Stimulated activated CD4-positive, alpha-beta T cell treated with anti-CD3 and anti-CD28 coated beads, Interleukin-1b, Interleukin-23, amount 100 ng/mL, for 48 hours (primary cell): ENCODE measurements at places on chromosomes 7 and 10.
A peak's percentile ranks its signal among the peaks of the same experiment; 100 is the strongest.

DNA sequence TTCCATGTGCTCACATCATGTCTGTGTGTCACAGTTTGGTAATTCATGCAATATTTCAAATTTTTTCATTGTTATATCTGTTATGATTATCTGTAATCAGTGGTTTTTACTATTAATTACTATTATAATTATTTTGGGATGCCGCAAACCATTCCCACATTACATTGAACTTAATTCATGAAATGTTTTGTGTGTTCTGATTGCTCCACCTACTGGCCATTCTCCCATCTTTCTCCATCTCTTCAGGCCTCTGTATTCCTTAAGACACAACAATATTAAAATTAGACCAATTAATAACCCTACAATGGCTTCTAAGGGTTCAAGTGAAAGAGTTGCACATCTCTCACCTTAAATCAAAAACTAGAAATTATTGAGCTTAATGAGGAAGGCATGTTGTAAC lies 398.5 kb downstream of the PCDH15 start:
- no peak for DNase-seq

GRCh38 chr10:95579292-95579691 lies 18.1 kb upstream of the SORBS1 start:
- no peak for DNase-seq

- no peak for DNase-seq
Measured at GRCh38 chr10:49212783-49213182, 24.6 kb upstream of the TMEM273 start.

DNA sequence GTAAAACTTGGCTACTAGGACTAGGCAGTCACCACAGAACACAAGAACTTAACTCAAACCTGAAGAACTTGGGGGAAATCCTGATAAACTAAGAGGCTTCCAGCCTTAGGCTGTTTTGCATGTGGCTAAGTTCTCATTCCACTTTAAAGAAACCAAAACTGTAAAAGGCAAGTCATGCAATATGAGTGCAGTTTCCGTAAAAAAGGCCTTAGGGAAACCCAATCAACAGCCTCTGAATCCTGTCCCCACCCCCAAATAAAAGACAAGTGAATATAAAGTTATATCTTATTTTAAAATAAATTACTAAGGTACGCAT lies 95.1 kb downstream of the USP6NL start:
- no peak for DNase-seq

- no peak for DNase-seq
Measured at GRCh38 chr10:116254422-116255155, 18.4 kb downstream of the GFRA1 start.

DNA sequence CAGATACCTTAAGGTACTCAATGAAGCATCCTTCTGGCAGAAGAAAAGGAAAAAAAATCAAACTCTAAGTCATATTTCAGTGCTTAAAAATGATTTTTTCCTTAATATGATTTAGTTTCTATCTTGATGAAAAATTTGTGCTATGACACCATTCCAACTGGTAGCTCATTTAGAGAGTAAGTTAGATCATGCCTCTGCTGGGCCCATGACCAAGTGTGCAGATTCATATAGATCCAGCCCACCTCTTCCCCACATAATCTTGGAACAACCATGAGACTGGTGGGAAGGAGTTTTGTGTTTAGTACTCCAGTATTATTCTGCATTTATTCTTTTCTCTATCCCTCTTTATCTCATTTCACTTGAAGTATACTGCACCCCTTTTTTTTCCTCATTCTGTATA lies 908.3 kb downstream of the KCNMA1 start:
- DNase-seq, result no peak

- no peak for DNase-seq
Measured at GRCh38 chr10:59577984-59578383, 131.7 kb downstream of the SLC16A9 start.

DNA sequence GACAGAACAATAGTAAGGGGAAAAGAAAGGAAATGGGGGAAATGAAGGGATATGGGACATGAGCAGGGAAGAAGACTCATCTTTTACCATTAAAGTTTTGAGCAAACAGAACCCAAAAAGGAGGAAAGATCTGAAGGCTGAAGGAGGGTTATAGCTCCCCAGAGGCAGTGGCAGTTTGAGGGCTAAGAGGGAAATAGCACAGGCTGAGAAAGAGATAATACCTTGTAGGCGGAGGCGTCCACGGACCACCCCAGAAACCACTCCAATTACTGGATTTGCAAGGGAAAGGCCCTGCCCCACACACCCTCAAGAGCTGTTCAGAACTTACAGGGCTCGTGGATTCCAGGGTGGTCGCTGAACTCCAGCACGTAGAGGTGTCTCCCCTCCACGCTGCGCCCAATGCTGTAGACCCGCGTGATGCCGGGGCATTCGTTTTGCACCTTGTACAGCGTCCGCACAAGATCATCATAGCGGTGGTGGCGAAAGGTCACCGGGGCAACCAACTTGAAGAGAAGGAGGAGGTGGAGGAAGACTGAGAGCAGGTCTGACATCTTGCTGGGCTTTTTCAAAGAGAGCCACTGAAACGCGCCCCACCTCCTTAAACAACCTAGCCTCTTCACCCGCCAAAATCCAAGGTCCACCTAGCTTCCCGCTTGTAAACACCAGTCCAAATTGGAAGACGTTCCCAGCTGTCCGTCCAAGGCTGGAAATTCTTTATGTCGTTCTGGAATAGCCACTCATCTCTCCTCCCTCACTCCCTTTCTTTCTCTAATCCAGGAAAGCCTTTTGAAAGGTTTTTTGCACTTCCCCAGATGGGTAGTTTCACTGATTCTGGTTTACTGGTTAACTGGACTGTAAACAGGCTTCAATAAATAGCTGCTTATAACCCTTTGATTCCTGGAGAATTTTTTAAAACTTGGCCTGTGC lies at the start of gene CPN1:
TSS of gene CPN1 (minus strand) at position 795 of the 927 bp plus-strand sequence. CDS start at position 551, 244 bp downstream.
- no peak for DNase-seq

DNA sequence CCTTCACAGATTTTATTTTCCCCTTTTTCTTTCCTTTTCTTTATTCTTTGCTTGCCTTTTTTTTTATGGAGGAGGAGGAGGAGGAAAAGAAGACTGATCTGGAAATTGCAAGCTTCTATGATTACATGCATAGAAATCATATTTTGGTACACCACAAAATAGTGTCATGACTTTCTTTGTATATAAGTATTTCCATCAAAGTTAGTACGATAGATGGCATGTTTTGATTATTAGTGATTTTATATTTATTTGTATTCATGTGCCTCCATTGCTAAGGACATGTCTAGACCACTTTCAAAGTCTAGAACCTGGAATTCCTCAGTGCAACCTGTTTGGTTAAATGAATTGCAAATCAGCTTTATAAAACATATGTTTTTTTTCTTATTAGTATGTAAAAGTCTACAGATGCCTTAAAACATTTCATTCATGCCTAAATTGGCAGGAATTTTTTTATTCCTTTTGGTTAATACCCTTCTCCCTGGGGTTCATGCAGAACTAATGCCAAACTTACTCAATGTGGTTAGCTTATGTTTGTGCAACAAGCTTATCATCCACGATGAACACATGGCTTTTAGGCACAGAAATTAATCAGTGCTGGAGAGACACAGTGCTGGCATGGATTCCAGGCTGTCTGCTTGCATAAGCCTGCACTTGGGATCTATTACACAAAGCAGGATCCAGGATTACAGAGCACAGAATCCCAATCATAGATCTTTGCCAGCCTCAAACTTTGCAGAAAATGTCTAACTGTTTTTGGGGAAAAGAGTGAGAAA lies 213.1 kb downstream of the CHRM2 start:
- no peak for DNase-seq

GRCh38 chr10:77816311-77816710 lies 110.2 kb downstream of the DLG5 start:
- no peak for DNase-seq

- no peak for DNase-seq
Measured at GRCh38 chr10:59333701-59334100, 28.6 kb downstream of the FAM13C start.

GRCh38 chr7:108406222-108406890 lies 49.9 kb downstream of the NRCAM start:
- DNase-seq, result no peak

DNA sequence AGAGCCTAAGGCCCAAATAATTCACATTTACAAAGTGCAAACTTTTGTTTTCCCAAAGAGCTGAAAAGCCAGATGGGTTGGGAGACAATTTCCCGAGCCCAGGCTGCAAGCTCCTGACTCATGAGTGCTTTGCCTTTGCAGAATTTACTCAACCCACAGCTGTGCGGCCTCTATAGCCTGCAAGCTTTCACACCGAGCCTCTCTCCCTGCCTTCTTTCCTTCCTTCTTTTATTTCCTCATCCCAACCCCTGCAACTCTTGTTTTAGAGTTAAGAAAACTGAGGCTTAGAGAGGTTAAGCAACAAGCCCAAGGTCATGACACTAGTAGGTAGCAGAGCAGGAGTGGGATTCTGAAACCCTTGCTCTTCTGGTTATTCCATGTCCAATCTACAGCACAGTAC lies 203.0 kb upstream of the GPR26 start:
- no peak for DNase-seq

DNA sequence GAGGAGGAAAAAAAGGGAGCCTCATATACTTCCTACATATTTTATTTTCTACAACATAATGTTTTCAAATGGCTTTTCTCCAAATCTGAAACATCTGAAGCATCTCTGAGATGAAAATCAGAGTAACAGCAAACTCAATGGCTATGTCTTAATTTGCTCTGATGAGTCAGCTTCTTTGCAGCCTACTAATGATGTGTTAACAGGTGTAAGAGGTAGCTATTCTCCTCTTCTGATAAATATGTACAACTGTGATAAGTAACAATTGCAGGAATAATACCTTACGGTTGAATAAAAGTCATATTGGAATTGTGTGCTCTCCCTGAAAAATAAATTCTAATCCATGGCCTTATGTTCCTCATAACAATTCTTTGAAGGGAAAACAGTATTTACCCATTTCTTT lies 45.2 kb downstream of the GNAT3 start:
- no peak for DNase-seq

DNA sequence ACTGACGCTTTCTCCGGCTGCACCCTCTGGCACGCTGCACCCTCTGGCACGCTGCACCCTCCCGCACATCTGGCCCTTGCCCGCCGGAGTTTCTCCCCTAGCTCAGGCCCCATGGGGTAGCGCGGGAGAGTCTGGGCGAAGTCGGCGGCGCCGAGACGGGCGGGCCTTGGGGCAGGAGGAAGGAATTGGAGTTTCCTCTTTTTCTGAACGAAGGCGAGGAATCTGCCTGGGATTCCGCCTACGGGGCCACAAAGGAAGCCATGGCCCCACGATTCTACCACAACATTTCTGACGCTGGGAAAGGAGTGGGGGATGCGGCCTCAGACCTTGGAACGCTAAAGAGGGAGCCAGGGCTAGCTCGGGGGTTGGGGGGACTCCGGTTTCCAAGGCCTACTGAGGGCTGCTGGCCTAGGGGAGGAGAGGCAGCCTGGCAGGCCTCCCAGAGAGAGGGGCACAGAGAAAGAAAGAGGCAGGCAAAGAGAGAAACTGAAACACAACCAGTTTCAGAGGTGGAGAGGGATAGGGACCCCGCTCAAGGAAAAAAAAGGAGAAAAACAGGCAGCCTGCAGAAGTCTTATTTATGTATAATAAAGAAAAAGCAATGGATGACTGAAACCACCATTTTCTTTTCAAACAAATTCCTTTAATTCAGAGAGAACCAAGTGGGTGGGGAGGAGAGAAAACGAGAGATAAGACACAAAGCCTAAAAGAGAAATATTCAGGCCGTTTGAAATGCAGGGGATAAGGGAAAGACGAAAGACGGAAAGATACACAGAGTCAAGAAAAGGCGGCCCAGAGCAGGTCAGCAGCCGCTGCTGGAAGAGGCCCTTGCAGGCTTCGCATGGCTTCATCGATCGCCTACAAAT lies 4.3 kb downstream of the TLX1 start:
- no peak for DNase-seq

DNA sequence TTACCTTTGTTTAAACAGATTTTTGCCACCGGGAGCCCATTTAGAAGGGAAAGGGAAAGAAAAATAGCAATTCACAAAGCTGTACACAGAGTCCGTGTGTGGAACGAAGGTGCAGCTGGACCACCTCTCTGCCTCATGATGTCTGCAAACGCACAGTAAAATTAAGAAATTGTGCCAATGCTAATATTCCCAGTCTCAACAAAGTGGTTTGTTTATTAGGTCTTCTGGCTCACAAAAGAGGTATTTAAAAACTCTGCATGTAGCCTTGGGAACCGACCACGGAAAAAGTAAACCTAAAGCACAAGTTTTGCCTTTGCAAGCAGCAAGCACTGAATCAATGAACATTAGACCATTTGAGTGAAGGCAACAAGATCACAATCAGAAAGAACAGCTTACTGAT lies 57.7 kb downstream of the CREB3L2 start:
- DNase-seq, result no peak

GRCh38 chr7:22992874-22993840 lies 20.8 kb downstream of the HYCC1 start:
- peak; percentile 19 for DNase-seq

DNA sequence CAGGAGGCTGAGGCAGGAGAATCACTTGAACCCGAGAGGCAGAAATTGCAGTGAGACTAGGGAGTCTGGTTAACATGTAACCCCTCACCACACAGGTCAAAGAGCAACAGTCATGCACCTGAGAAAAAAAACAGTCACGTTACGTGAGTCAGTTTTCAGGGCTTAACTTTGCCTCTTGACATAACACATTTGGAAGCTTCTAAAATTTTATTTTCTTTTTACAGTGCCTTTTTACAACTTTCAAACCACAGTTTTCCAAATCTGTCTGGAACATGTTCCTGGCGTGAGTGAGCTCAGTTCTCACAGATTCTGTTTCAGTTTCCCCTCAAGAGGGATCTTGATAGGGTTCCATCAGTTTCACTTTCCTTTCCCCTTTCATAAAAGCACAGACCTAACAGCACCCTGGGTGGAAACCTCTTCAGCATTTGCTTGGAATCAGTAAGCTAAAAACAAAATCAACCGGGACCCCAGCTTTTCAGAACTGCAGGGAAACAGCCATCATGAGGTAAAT lies 4.4 kb downstream of the IFIT3 start:
- DNase-seq, result no peak

DNA sequence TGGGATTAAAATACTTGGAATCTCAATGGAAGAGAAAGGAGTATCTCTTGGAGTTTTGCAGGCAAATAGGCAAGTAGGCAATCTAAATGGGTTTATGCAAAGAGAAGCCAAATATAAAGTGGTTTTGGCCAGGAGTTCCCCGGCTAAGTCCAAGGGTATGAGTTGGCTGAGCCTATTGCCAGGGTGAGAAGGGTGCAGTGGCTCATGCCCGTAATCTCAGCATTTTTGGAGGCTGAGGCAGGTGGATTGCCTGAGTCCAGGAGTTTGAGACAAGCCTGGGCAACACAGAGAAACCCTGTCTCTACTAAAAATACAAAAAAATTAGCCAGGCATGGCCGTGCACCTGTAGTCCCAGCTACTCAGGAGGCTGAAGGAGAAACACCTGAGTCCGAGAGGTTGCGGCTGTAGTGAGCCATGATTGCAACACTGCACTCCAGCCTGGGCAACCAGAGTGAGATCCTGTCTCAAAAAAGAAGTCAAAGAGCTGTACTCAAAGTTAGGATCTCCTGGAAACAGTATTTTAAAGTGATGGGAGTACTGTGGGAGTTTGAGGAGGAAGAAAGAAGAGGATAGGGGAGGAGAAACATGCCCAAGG lies 130.4 kb upstream of the RAB18 start:
- no peak for DNase-seq
